ENCODE measurements at places on chromosomes 3 and 15.

GRCh38 chr15:70348226-70348543, 250.5 kb upstream of the TLE3 start:
- DNase-seq, result no peak

DNA sequence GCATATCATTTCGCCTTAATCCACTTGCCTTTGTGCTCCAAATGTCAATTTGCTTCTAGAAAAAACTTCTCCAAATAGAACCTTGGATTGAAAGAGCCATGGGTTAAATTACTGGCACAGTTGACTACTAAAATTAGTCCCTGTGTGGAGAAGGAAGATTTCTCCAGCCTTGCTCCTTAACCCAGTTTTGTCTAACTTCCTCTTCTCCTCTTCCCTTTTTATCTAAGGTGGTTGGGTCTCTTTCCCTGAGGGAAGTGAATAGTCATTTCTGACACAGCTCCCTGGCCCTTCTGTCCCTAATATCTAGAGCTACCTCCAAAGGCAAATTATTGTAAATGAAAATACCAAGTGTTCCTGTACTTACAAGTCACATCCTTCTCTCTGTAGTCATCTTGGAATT, 527.9 kb upstream of the TBL1XR1 start:
- DNase-seq, result no peak

DNA sequence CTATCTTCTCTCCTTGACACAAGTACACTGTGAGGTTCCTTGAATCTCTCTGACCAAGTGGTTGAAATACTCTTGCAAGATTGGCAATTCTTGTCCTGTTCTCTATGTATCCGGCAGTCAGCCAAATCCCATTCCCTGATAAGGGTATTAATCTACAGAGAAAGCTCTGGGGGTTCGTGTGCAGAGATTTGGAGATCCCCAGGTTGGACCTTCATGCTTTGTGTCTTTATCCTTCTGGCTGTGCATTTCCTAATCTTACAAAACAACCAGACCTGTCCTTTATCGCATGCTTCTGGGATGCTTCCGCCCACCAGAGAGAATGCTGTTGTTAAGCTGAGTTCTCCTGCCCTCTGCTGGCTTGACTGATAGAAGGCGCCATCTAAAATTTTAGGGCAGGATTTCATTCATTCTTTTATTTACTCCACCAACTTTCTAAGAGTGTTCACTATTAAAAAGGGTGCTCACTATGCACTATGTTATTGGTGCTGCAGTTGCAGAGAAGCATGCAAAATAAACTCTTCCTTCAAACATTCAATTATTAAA, 8.6 kb upstream of the SST start:
- no peak for DNase-seq

DNA sequence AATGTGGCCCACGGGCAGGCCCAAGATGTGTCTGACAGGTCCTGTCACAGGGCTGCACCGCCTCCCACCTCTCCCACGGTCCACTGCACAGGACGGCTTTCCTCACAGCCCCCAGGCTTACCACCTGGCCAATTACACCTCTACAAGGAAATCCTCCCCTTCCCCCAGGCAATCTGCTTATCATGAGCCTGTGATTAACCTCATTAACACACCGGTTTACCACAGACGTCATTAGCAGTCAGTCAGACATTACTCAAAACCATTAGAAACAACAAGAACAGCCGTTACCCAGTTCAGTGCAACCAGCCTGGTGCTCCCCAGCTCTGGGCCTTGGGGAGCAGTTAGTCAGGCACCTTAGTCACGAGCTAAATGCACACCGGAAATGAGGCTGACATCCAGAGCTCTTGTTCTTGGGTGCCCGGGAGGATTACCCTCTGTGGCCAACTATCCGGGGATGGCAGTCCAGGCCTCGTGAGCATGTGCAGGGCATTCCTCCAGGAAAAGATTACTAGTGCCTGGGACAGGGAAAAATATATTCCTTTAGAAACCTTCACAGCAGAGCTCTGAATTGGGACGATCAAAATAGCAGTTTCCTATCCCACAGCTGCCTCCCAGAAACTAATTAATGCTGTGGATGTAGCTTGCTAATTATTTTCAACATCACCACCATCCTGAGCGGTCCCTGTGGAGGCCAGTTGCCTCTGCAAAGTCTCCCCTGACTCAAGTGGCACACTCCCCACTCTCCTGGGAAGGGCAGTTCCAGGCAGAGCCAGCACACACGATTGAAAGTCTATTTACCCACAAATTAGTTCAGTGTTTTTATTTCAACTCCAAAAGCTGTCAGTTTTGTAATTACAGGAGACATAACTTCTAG, 117.4 kb upstream of the ZBED2 start:
- DNase-seq, result no peak

GRCh38 chr15:68417897-68418296, 14.1 kb downstream of the ITGA11 start:
- DNase-seq, result no peak

- DNase-seq, result no peak
These were observed 38.3 kb downstream of the ETV5 start for GRCh38 chr3:186070550-186070949.

GRCh38 chr3:9970020-9970652, 16.5 kb downstream of the EMC3 start:
- no peak for DNase-seq

GRCh38 chr3:88311826-88312225, 162.1 kb downstream of the C3orf38 start:
- no peak for DNase-seq

DNA sequence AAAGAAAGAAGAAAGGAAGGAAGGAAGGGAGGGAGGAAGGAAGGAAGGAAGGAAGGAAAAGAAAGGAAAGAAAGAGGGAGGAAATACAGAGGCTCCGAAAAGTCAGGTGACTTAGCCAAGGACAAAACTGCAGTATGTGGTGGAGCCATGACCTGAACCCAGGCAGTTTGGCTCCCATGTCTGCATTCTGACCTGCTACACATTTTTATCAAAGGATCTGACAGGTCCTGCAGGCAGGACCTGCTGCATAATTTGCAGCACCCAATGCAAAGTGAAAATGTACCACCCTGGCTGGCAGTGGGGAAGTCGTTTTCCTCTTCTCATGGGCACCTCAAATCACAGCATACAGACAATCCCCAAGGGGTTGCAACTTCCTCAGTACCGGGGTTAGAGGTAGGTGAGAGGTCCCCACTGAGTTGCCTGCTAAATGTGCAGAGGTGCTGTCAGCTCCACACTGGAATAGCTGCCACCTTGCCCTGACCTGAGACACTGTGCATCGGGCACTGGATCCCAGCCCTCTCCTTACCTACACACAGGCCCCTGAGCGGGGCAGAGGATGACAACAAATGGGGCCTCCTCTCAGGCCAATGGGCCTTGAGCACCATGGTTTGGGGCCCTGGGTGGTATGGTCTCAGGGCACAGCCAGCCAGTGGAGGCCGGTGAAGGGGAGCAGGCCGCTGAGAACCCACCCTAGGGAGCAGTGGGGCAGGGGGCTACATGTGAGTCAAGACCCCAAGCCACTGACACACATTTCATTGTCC, 175.1 kb downstream of the SHQ1 start:
- no peak for DNase-seq

DNA sequence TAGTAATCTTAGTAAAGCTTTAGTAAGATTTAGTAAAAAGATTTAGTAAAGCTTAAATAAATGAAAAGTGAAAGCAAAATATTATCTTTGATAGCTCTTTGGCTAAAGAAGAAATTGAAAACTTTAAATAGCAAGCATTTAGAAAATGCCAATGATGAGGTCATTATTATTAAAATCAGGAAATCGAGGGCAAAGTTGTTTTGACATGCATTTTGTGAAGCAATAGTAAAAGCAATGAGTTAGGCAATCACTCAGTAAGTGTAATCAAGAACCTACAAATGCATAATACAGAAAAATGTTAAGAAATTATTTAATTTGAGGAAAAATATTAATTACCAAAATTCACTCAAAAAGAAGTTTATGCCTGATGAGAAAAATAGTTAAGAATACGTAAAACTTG, 280.3 kb upstream of the MME start:
- no peak for DNase-seq

GRCh38 chr15:22892333-22892732, 53.9 kb downstream of the NIPA2 start:
- no peak for DNase-seq

GRCh38 chr15:80507131-80507530, 102.9 kb downstream of the ARNT2 start:
- DNase-seq, result no peak

DNA sequence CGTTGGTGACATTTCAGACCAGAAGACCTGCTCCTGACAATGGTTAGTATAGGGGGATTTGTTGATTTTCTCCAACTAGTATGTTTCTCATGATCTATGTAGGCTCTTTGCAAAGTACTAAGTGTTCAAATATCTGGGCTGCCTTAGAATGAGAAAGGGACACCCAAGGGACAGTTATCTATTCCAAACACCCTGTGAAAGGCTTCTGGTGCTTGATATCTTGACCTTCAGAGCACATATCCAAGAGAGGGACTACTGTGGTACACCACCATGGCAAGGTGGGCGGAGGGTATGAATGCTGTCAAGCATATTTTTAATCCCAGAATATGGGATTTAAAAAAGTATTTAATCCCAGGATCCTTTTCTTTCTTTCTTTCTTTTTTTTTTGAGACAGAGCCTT, 1.1 kb downstream of the FANCD2OS start:
- no peak for DNase-seq

DNA sequence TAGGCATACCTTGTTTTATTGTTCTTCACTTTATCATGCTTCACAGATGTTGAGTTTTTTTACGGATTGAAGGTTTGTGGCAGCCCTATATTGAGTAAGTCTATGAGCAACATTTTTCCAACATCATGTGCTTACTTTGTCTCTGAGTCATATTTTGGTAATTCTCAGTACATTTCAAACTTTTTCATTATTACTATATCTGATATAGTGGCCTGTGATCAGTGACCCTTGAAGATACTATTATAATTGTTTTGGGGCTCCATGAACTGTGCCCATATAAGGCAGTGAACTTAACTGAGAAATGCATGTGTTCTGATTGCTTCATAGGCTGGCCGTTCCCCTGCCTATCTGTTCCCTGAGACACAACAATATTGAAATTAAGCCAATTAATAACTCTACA, 42.8 kb upstream of the NSMCE3 start:
- DNase-seq, result no peak

DNA sequence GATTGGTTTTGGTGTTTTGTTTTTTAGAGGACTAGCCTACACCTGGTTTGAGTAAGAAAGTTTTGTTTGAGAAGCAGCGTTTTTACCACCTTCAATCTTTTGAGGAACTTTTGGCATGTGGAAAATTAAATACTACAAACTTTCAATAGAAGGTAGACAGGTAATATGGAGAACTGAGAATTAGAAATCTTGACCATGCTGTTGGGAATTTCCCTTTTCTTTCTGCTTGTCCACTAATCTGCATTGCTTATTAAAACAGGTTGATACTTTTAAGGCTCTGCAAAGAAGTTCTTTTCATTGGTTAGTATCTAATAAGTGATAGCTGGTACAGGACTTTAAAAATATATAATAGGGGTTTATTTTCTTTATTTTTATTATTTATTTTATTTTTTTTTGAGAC, 31.9 kb downstream of the UBE2E1 start:
- no peak for DNase-seq

DNA sequence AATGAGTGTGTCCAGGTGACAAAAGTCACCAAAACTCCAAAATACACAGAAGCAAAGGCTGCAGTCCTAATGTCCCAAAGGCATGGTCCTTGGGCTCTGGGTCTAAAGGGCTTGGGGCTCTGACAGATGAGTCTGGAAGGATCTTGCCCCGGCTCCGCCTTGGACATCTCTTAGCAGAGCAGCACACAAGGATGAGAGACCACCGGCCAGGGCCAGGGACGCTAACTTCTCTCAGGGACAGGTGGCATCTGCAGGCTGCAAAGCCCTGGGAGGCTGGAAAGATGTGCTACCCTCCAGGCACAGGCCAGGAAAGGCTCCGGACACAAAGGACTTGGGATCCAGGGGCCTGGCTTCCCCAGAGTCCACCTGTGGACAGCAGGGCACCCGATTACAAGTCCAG, 14.1 kb upstream of the SHISA5 start:
- no peak for DNase-seq

DNA sequence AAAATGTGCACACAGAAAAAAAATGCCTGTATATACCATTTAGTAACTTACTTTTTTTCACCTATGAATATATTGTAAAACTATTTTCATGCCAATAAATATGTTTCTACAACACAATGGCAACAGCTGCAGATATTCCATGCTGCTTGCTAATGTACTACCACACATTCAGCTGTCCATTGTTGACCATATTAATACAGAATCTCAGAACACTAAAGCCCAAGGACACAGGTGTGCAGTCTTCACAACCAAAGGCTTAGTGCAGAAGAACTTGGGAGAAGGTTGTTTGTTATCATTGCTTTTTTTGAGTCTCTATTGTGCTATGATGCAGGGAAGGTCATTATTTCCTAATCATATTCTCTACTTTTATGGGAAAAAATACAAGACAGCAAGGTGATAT, 79.6 kb downstream of the DIPK2A start:
- no peak for DNase-seq

DNA sequence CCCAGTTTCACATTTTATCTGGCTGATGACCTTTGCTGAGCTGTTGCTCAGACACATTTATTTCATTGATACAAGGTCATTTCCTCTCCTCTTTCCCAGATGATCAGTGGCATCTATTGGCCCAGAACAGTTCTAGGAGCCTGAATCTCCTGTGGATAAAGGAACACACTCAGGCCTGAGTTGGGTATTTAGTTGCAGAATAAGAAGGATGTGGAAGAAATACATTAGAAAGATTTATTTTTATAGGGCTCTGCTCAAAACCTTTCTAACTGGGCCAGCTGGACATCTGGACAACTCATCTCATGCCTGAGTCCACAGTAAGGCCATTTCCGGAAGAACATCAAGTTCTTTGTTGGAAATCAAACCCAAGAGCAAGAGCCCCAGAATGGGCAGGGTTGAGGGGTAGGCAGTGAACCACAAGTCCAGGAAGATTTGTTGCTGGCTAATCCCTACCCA, 19.7 kb upstream of the MFGE8 start:
- no peak for DNase-seq

- no peak for DNase-seq
These were observed 5.2 kb upstream of the SIN3A start for GRCh38 chr15:75456710-75457109.

DNA sequence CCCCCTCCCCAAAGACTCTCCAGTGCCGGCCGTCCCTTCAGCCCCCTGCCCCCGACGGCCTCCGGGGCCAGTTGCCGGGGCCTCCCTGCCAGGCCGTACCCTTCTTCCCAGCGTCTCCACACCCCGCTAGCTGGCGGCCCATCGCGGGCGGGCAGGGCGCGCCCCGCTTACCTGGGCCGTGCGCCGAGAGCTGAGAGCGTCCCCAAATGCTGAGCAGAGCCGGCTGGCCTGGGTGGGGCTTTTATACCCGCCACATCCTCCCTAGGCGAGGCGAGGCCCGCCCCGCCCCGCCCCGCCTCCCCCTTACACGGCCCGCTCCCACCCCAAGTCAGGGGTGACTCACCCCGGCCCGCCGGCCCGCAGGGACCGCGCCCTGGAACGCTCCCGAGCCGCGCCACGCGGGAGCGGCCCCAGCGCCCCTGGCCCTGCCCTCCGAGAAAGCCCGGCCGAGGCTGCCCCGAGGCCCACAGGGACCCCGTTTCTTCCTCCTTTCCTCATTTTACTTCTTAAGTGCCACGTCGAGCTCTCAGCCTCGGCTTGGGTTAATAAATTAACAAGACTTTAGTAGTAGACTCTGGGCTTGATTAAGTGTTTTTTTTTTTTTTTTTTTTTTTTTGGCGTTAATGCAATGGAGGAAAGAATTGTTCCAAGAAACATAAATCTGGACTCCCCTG, at the start of gene ANXA2:
ANXA2 (minus strand) TSS at position 215 of the 674 bp plus-strand sequence. CDS start 11,911 bp downstream, outside the sequence.
- peak; percentile 81 for DNase-seq
